ENCODE measurements at places on chromosomes 5 and 9.

- DNase-seq: no peak
Measured at GRCh38 chr5:159735036-159735435, 181.2 kb upstream of the ADRA1B start.

DNA sequence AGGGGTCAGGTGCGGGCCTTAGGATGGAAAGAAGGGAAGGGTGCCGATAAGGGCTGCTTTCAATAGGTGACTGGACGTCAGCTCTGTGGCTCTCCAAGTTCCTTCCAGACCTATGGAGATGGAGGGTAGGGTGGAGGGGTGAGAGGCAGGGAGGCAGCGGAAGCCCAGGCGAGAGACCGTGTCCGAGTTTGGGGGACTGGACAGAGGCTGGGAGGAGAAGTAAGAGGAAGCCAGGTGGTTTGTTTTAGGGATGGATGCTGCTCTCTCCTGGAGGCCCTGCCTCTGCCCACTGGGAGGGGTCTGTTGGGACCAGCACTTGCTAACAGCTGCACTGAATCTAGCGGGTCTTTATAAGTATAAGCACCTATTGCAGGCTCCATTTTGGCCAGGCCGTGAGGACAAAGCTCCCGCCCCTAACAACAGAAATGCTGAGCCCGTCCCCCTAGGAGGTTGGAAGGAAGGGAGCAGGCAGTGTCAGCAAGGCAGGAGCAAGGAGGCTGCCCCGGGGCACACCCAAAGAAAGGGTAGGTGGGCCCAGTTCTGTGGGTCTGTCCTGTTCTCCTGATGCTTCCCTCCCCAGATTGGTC lies 167.5 kb downstream of the DAB2IP start:
- DNase-seq: no peak

DNA sequence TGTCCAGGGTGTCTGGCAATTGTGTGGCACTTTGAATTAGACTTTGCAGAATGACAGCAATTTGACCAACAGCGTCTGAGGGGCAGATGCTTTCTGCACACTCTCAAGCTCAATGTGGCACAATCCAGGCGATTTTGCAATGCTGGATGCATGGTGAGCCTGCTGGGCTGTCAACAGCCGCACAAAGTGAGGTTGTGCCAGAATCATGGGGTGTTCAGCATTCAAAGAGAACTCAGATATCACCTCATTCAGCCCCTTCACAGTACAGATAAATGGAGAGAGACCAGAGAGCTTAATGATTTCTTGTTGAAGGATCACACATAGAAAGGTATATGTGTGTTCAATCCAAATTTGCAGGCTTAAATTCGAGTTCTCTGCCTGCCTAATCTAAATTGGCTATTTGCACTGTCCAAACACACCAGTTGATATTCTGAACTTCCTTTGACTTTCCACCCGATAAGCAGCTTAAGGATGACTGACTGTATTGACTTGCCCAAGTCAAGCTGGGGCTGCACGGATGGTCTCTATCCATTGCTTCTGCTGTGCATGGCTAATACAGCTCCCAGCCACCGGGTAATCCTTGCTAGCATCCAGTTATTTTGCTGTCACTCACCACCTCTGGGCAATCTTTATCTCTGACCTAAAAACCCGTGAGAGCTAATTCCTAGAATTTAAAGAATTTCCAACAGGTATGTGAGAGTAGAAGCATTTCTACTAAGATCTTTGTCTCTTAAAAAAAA lies 157.9 kb upstream of the TAS2R1 start:
- no peak for DNase-seq

GRCh38 chr5:40121236-40121635 lies 558.5 kb upstream of the PTGER4 start:
- no peak for DNase-seq

DNA sequence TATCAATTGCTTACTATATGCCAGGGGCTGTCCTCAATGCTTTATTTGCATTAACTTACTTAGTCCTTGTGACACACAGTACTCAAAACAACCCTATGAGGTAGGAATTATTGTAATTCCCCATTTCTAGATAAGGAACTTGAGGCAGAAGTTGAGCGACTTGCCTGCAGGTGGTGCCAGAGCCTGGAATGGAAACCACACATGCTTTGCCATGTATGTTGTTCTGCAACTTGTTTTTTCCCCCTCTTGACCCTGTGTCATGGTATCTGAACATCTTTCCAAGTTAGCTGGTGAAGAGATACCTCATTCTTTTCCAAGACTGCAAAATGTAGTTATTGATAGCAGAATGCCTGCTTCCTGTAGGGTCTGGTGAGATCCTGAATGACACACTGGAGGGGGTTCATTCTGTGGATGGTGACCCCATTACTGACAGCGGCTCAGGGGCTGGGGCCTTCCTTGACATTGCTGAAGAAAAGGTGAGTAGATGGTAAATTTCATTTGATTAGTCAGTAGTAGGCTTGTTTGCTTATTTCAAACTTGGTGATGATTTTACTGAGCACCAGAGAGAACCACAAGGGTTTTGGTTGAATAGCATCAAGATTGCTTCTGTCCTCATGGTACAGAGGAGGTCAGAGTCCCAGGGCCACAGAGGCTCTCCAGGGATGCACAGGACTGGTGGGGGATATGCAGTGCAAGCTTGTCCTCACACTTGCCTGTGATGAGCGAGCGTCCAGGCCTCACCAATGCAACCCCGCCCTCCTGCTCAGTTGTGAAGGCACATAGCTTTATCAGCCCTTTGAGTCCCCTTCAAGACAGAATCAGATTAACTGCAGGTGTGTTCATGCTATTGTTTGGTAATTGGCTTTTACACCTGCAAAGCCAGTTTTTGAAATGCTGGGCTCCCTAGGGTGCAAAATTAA lies 57.0 kb downstream of the COL15A1 start:
- DNase-seq: peak; percentile 69

DNA sequence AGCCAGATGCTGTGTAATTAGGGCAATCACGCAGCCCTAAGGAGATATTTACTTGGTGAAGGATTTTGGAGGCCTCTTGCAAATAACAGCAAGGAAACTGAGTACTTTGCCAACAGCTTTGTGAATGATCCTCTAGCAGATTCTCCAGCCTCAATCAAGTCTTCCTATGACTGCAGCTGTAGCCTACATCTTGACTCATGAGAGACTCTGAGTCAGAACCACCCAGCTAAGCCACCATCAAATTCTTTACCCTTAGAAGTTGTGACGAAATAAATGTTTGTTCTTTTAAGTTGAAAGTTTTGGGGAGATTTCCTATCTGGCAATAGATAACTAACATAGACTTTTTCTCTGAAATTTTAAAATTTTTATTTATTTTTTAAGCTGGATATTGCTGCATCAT lies 237.6 kb upstream of the CCNH start:
- DNase-seq: no peak

GRCh38 chr9:714675-715074 lies 126.8 kb upstream of the DMRT1 start:
- DNase-seq: no peak

GRCh38 chr5:160398806-160399205 lies 1.0 kb downstream of the FAM200C start:
- DNase-seq: no peak

GRCh38 chr9:133146746-133147411 lies 16.8 kb downstream of the GBGT1 start:
- no peak for DNase-seq

- DNase-seq: no peak
Measured at GRCh38 chr9:15529566-15530324, 19.0 kb upstream of the PSIP1 start.

- DNase-seq: no peak
Measured at GRCh38 chr5:148986636-148987035, 76.2 kb downstream of the SH3TC2 start.

DNA sequence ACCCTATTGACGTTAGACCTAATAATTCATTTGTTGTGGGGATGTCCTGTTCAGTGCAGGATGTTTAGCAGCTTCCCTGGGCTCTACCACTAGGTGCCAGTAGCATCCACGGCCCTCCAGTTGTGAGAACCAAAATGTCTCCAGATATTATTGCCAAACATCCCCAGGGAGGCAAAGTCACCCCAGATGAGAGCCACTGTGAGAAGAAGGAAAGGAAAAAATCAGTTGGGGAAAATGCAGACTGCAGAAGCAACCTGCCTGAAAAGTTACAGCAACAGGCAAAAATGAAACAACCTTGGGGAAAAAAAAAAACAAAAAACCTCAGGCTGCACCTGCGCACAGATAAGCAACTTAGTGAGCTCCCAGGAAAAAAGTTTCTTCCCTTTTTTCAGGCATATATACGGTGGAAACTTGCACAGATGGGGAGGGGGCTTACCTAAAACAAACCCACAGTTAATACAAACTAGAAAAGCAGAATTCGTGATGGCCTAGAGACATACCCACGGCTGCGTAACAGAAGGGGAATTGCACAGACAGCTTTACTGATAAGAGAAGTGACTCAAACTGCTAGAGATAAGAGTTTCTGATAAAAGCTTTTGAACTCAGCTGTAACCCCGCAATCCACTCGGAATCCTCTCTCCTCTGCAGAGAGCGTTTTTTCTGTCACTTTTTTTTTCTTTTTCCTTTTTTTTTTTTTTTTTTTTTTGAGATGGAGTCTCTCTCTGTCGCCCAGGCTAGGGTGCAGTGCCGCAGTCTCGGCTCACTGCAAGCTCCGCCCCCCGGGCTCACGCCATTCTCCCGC lies 29.8 kb upstream of the FBP1 start:
- peak; percentile 52 for DNase-seq

DNA sequence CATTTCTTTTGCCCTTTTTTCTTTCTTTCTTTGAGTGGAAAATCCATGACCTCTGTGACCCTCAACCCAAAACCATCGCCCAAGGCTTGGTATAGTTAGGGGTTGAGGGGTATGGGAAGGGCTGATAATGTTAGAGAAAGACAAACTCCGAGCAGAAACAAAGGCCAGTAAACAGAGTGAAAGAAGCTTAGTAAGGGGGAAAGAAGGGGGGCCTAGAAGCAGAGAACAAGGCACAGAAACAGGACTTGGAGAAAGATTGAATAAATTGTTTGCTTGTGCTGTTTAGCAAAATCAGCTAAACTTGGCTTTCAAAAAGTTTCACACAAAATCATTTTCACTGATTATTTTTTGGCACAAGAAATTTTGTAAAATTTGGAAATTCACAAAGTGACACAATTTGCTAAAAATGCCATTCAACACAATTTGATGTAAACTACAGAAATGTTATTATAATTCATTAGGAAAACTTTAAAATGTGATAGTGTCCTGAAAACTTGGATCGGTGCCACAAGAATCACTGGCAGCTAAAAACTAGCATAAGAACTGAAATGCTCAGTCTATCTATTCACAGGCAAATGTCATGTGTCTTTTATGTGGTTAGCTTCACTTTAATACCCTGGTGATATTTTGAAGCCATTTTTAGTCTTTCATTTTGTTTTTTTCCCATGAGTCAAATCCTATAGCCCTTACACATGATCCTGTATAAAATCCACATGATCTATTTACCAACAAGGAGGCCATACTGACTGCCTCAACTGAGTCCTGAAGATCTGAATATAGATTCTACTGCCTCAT lies 276.4 kb downstream of the NR2F1-AS1 start:
- no peak for DNase-seq

GRCh38 chr9:91296354-91296753 lies 65.4 kb downstream of the AUH start:
- DNase-seq: no peak

- peak; percentile 40 for DNase-seq
Measured at GRCh38 chr9:125889112-125889475, 141.9 kb downstream of the PBX3 start.

All from femur (tissue), 1 donor.